Stimulated activated CD4-positive, alpha-beta T cell treated with anti-CD3 and anti-CD28 coated beads, Interleukin-4, amount 100 ng/mL, for 24 hours (primary cell): ENCODE measurements at places on chromosomes 1 and 21.

DNA sequence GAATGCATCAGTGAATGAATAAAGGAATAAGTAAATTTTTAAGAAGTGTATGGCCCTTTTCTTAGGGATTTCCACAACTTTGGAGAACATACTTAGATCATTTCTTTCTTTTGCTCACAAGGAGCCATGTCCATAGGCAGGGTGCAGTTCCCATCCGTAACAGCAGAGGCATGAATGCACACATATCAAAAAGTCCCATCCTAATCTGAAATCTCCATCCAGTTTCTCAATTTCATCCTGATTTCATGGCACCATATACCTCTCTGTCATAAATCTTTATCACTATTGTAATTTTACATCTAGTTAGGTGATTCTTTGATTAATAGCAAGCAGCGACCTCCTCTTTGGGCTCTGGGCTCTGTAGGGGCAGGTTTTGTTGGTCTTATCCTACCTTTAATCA, 359.2 kb downstream of the RRAGC start:
- DNase-seq = no peak

DNA sequence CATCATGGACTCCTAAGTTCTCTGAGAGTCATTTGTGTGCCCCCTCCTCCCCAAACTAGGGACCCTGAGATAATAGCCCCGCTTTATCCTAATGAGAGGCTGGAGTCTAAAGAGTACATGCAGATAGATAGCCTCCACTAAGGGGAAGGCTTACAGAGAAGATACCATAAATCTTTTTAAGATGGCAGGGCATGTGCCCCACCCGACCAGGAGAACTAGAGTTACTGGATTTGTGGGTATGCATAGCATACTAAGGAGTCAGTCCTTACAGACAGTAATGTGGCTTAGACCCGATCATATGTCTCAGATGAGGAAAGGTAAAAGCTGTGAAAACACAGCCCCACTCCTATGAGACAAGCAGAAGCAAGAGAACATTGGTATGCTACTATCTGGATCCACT, 25.7 kb upstream of the PKN2 start:
- DNase-seq = no peak

DNA sequence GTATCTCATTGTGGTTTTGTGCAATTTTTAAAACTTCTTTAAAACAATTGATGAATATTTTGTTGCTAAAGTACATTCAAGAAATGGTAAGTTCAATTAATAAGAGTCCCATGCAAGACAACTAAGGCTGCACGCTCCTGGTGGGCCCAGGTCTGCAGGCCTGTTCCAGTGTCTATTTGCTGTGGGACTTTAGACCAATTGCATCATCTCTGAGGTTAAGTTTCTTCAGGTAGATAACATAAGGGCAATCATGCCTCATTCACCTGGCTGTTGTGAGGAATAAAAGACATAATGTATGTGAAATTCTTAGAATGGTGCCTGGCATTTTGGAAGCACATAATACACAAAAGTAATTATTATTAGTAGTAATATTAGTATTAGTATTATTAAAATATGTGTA, 82.9 kb downstream of the SLC25A24 start:
- DNase-seq = no peak

- no peak for DNase-seq
Measured at GRCh38 chr21:31050577-31051157, 12.4 kb upstream of the KRTAP19-8 start.

DNA sequence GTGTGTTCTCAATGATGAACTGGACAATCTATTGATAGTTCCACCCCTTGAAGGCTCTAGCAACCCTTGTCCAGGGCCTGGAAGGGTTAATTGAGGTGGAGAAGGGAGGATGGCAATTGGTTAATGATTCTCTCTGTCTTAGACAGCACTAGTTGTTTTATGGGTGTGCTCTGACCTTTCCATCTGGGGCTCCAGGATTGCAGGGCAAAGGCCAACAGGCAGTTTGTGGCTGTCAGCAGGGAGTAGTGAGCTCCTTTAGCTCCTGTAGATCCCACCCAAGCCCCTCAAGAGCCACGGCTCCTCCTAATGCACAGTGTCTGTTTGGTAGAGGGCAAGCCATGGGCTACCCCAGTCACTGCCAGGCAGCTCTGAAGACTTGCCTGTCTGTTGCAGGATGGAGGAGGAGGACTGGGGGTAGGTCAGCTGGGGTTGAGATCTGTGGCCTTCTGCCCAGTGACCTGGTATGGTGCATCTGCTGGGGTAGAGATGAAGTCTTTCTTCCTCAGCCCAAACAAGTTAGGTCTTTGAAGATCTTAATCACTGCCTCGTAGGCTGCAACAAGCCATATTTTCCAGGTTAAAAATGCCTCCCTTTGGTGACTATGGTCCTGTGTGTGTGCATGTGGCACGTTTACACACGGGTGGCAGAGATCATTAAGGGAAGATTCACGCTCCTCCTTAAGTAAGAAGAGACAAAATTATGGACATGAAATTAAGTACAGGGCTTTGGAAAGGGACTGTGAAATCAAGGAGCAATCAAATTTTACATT, 7.7 kb downstream of the MROH7 start:
- no peak for DNase-seq

DNA sequence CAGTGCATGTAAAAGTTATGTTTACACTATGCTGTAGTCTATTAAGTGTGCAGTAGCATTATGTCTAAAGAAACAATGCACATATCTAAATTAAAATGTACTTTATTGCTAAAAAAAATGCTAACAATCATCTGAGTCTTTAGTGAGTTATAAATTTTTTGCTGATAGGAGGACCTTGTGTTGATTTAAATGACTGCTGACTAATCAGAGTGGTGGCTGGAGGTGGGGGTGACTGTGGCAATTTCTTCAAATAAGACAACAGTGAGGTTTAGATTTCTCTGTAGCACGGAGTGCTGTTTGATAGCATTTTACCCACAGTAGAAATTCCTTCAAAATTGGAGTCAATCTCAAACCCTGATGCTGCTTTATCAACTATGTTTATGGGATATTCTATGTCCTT, 37.0 kb downstream of the HS2ST1 start:
- no peak for DNase-seq

DNA sequence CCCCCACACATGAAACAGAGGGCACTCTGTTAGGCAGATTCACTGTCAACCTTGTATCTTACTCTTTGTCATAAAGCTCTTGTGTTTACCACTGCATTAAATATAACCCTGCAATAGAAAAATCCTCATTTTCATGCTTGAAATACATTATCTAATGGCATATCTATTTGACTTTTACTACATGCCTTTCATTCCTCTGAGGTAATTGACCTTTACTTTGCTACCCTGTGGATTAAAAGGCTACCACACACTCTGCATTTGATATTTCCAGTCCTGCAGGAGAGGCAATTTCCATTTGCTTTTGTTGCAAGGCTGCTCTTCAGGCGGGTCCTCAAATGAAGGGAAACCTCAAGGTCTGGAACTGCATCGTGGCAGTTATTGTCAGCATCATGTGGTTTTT, 238.0 kb downstream of the NTNG1 start:
- DNase-seq = no peak

- DNase-seq = no peak
Measured at GRCh38 chr1:206635978-206636345, 626 bp downstream of the DYRK3 start.

GRCh38 chr1:205710201-205711062, 30.1 kb upstream of the SLC45A3 start:
- no peak for DNase-seq

- DNase-seq = no peak
Measured at GRCh38 chr1:6523566-6523965, 30.7 kb downstream of the NOL9 start.

GRCh38 chr1:167676205-167676915, 45.4 kb upstream of the MPZL1 start:
- no peak for DNase-seq

DNA sequence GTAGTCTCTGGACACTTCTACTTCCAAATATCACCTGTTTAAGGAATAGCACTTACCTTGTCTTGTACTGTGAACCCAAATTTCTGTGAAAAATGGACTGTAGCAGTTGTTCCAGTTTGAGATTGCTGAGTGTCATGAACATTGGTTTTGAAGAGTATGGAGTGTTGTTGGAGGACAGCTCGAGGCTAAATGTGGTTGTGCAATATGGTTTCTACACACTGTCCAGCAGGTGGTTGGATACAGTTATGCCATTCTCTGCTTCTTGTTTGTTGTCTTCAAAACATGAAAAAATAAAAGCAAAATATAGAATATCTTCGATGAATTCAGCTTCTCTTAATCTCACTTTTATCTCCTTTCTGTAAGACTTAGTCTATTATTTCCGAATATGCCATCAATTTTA, 67.1 kb downstream of the DDR2 start:
- DNase-seq = no peak

DNA sequence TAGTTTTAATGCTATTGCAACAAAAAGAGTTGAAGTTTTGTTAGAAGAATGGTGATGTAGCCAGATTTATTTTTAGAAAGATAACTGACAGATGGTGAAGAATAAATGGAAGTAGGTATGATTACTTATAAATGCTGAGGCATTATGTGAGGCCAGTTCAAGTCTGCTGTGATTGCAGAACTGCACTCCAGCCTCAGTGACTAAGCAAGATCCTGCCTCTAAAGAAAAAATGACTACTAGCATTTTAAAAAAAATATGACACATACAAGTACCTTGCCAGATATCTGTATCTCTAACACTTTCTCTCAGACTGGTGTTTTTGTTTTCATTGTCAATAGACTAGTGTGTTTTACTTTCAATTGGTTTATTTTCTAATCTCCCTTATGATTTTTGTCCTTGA, 1242.4 kb upstream of the ADGRL4 start:
- DNase-seq = no peak

DNA sequence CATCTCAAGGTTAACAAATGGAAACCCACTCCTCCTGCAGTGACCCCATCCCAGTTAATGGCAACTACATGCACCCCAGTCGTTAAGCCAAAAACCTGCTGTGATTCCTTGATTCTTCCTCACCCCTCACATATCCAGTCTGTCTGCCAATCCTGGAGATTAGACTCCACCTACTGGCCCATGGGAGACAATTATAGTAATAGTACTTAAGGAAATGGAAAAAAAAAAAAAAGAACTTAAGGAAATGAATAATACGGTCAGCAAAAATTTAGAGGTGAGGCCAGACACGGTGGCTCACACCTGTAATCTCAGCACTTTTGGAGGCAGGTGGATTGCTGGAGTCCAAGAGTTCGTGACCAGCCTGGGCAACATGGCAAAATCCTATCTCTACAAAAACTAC, 7.0 kb downstream of the NOL9 start:
- DNase-seq = no peak

DNA sequence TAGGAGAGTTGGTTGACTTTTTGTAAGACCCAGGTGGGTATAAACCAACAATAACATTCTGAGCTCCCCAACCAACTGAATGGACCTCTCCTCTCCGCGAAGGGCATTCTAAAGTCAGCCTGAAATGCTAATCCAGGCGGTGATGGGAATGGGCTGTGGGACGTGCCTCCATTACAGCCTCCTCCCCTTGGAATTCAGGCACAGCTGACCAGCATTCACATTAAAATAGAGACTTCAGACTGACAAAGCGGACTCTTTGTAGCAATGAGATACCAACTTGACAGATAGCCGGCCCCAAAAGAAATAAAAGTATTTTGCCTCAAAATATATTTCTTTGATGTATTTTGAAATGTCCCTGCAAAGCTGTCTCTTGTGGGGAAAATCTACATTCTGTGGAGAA, 101.7 kb downstream of the KIF26B start:
- no peak for DNase-seq

DNA sequence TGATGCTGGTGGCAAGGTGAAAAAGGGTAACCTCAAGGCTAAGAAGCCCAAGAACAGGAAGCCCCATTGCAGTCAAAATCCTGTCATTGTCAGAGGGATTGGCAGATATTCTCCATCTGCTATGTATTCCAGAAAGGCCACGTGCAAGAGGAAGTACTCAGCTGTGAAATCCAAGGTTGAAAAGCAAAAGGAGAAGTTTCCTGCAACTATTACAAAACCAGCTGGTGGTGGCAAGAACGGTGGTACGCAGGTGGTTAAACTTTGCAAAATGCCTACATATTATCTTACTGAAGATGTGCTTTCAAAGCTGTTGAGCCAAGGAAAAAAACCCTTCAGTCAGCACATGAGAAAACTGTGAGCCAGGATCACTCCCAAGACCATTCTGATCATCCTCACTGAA, 13.7 kb upstream of the VPS45 start:
- DNase-seq = no peak

DNA sequence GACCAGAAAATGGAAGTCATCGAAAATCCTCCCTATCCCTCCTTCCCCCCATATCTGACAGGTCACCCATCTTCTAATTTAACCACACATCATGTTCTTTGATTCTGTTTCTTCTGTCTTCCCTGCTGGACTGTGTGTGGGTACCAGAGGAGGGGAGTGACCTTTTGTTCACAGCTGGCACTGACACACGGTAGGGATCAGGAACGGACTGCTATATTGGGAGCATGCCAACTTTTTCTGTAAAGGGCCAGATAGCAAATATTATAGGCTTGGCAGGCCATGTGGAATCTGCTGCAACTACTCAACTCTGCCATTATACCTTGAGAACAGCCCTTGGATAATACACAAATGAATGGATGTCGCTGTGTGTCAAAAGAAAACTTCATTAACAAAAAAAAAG, 7.5 kb upstream of the TOMM20 start:
- no peak for DNase-seq

GRCh38 chr1:226100436-226101391, 38.2 kb downstream of the H3-3A start:
- peak; percentile 46 for DNase-seq

DNA sequence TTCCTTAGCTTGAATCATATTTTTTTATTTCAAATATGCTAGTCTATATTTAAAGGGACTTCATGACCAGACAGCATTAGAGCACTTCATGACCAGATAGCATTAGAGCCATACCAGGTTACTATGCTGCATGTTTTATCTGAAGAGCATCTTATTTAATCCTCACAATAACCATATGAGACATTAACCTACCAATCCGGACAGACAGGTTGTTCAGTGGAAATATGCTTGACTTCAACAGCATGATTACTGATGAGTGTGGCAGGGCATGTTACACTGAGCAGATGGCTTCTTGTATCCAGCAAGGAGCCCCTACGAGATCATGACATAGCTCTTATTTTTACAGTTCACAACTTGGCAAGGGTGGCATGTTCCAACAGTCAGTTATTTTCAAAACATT, 85.0 kb upstream of the KCTD3 start:
- DNase-seq = no peak

DNA sequence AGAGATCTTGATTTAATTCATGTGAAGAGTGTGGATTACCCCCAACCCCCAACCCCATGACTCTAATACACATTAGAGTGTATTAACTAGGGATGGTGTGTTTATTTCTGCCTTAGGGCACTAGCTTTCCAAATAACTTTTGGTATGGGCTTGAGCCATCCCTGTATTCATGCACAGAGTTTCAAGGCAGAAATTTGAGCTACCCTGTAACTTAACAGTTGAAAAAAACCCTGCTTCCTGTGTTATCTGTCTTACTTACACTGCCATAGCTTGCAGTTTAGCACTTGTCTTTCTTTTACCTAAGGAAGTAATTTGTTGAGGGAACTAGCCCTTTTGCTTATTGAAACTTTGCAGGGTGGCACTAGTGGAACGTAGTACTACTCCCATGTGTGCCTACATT, 6.3 kb downstream of the SRSF11 start:
- DNase-seq = no peak
